Stimulated activated CD8-positive, alpha-beta memory T cell treated with anti-CD3 and anti-CD28 coated beads, Interleukin-15, amount 100 ng/mL, for 24 hours (primary cell): ENCODE measurements at places on chromosomes 2 and 18.

- no peak for DNase-seq
These were observed 293.6 kb downstream of the FSIP2 start for GRCh38 chr2:186032102-186032738.

GRCh38 chr2:38682008-38682575 is 16.2 kb downstream of the GALM start:
- DNase-seq, result no peak

- no peak for DNase-seq
These were observed 88.8 kb downstream of the KYNU start for GRCh38 chr2:142966284-142966683.

- DNase-seq, result no peak
These were observed 171.3 kb upstream of the PGAP1 start for GRCh38 chr2:197097578-197098366.

DNA sequence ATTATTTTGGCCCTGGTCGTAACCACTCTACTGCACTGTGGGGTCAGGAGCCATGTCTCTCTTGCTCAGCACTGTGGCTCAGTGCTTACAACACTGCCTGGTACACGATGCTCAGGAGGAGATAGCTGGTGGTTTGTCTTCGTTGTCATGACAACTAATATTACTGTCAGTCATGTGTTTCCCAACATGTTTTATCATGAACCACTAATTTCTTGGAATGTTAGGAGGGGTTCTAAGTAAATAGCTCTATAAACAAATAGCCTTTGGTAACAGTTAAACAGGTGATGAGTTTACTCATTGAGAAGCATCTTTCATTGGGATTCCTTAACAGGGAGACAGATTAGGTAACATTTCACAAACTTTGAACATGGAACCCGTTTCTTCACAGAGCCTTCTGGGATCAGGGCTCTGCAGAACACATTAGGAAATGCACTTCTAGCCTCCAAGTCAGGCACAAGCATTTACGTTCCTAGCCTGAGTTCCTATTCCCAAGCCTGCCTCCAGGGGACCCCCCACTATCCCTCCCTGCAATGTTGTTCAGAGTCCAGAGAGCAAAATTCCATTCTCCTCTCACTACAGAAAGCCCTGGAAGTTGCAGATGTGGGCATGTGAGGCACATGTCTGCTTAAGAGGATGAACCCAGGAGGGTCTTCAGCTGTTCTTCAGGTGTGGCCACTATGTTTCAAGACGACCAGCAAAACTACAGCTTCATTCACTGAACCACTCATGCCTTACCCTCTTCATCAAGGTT is 6.4 kb upstream of the RBM44 start:
- DNase-seq, result no peak

- no peak for DNase-seq
These were observed 23.5 kb upstream of the TMEM178A start for GRCh38 chr2:39642051-39642718.

DNA sequence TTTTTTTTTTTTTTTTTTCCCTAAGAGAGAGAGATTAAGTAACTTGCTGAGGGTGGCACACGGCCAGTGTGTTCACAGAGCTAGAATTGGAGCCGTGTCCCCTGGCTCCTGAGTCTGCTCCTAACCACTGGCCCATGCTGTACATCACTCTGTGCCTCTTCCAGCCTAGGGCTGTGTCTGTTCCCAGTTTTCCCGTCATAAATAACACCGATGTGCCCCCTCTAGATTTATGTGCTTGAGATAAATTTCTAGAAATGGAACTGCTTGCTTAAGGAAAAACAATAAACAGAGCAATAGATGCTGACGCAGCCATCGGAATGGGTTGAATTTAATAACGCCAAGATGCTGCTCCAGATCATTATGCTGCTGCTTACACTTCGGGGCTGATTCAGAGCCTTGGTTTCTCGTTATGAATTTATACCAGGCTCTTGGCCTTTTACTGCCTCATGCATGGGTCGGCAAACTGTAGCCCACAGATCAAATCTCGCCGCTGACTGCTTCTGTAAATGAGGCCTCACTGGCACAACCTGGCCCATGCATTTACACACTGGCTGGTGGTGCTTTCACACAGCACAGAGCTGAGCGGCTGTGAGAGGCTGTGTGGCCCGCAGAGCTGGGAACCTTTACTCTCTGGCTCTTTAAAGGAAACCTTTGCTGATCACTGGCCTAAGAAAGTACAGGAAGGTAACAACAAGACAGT is 58.1 kb downstream of the NDUFA10 start:
- DNase-seq, result no peak

GRCh38 chr18:7926526-7926925 is 359.4 kb downstream of the PTPRM start:
- DNase-seq, result no peak

GRCh38 chr18:41809652-41810051 is 145.4 kb upstream of the PIK3C3 start:
- no peak for DNase-seq

GRCh38 chr2:239546541-239546940 is 145.7 kb upstream of the HDAC4 start:
- DNase-seq, result no peak

DNA sequence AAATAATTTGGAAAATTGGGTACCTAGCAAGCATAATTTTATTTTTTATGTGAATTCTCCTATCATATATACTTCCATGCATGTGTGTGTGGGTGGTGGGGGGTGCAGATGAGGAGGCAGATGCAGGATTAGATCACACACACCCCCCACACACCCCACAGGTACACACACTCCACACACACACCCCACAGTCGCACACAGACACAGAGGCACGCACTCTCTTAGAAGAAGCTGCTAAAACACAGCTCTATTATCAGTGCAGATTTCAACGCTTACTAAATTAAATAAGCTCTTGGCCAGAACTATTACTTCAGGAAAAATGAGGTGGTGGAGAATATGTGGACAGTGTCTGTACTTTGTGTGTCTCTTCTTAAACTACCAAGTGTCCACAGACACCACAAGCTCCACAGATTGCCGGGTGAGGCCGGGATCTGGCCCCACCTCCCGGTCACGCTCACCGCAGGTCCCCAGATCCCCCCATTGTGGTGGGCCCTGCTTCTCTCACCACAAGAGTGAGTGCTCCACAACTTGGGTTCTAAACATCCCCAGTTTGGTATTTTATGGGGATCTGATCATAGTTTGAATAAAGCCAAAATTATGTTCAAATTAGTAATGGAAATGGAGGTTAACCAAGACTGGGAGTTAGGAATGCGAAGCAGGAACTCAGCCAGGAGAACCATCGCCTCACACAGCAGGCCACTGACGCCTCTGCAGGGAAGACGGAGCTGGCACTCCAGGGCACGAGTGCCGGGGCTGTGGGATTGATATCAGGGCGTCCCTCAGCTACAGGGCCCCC is 102.1 kb downstream of the PXDN start:
- DNase-seq, result no peak

- DNase-seq, result no peak
These were observed 91.3 kb downstream of the SATB2 start for GRCh38 chr2:199366406-199366805.

- no peak for DNase-seq
These were observed 67.4 kb downstream of the IL1R2 start for GRCh38 chr2:102059151-102059550.

GRCh38 chr2:114631146-114631545 is 188.7 kb downstream of the DPP10 start:
- no peak for DNase-seq
